ENCODE measurements at places on chromosomes 11 and 22.

- DNase-seq = no peak
Observed at GRCh38 chr11:113730887-113731726, 25.0 kb upstream of the TMPRSS5 start.

GRCh38 chr11:64762674-64763525 is 3.1 kb upstream of the PYGM start:
- DNase-seq = peak; percentile 12

DNA sequence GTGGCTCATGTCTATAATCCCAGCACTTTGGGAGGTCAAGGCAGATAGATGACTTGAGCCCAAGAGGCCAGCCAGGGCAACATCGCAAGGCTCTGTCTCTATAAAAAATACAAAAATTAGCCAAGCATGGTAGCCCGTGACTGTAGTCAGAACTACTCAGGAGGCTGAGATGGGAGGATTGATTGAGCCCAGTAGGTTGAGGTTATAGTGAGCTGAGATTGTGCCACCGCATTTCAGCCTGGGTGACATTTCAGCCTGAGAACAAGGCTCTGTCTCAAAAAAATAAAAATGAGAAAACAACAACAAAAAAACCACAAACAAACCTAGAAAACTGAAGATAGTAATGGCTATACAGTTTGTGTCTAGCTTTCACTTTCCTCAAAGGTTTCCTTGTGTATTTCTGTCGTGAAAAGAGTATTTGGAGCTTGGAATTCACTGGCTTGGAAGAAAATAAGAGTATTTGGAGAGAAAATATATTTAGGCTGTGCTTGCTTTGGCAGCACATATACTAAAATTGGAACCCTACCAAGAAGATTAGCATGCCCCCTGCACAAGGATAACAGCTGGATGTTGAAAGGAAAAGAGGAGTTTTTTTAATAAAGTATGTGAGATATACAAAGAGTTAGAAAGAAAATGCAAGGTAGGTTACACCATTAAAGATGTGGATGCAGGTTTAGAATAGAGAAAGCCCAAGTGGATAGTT is 3.9 kb upstream of the BIRC3 start:
- no peak for DNase-seq

DNA sequence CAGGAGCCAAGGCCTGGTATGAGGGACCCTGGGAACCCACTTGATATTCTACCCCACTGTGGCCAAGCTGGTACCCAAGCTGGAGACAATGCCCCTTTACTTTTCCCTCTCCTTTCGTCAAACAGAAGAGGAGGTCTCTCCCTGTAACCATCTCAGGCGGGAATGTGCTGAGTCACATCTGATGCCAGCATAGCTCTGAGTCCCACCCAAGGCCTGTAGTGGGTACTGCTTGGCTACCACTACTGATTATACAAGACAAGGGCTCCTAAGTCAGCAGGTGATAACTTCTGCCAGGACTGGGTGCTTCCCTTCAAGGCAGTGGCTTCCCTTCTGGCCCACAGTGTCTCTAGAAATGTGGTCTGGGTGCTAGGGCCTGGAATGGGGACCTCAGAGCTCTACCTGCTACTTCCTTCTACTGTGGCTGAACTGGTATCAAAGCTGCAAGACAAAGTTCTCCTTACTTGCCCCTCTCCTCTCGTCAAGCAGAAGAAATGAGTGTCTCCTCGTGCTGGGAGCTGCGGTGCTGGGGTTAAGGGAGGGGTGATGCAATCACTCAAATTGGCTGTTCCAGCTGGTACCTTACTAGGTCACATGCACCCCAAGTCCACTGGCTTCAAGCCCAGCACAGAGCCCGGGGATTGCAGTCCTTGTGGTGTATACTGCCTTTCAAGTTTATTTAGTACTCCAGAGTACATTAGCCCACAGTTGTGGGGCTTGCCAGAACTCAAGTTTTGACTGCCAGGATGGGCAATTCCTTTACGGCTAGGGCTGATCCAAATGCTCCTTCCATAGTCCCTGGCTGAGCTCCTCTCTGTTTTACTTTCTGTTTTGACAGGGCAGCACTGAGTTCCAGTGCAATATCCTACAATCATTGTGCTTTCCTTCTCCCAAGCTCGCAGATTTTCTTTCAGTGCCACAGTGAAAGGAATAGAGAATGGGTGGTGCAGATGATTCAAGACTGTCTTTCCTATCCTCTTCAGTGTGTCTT is 419.7 kb upstream of the CNTN5 start:
- no peak for DNase-seq

- DNase-seq = peak; percentile 92
Observed at GRCh38 chr11:3840870-3841425, at the start of gene RHOG. TSS of gene RHOG (minus strand) at chr11:3840959. CDS start at chr11:3828138, 12,821 bp downstream.

GRCh38 chr11:63843041-63843440 is 4.1 kb downstream of the MARK2 start:
- DNase-seq = no peak

- DNase-seq = no peak
Observed at GRCh38 chr11:69391192-69392103, 90.0 kb upstream of the LINC01488 start.

DNA sequence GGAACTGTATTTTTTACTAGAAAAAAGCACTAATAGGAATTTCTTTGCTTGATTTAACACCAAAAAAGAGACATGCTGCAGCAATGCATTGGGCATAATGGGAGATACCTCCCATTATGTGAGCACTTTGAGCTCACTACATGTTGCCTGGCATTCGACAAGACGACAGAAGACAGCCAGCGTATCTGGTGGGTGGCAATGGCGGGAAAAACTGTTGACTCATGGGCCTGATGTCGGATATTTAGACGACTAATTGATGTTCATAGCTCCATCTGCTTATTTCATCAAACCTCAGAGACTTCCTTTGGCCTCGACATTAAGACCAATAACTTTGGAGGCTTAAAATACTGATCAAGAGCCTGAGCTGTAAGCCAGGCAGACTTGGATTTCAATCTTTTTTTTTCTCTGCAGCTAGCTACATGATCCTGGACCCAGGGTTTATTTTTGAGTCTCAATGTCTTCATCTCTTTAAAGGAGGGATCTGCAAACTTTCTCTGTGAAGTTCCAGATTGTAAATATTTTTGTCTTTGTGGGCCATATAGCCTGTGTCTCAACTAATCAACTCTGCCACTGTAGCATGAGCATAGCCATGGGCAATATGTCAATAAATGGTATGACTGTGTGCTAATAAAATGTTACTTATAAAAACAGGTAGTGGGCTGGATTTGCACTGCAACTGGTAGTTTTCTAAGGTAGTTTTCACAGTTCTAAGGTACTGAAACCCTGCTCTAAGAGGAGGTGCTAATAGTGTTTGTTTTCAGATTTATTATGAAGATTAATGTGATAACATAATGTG is 375.1 kb downstream of the METTL15 start:
- no peak for DNase-seq

DNA sequence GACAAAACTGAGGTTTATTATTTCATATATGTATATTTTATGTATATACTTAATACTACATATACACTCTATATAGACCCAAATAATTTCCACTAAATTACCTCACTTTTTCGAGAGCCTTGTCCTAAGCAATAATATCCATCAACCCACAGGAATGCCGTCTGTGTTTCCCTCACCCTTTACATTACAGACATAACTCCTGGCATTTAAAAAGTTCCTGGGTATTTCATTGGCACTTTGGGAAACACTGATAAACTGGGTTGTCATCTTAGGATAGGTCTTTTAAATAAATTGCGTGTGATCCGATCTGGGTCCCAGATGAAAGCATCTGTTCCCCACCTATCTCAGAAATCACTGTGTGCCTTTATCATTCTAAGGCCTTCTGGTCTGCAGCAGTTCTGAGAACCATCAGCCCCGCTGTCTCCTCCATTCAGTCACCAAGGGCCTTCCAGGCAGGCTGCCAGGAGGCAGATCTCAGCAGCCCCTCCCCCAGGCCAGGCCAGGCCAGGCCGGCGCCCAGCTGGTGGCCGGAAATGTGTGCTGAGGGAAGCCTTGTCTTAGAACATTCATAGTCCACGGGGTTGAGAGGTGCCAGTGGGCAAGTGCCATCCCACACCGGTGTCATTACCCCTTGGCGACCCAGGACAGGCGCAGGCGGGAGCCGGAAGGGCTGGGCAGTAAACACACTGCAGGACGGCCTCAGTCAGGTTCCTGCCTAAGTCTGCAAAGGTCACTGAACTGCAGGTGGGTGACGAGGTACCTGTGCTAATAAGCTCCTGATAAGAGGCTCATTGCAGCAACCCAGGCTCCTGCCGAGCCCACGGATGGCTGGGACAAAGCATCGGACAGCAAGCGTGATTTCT is 3.3 kb downstream of the FGF19 start:
- DNase-seq = no peak

GRCh38 chr11:113059548-113059947 is 98.3 kb downstream of the NCAM1 start:
- DNase-seq = no peak

DNA sequence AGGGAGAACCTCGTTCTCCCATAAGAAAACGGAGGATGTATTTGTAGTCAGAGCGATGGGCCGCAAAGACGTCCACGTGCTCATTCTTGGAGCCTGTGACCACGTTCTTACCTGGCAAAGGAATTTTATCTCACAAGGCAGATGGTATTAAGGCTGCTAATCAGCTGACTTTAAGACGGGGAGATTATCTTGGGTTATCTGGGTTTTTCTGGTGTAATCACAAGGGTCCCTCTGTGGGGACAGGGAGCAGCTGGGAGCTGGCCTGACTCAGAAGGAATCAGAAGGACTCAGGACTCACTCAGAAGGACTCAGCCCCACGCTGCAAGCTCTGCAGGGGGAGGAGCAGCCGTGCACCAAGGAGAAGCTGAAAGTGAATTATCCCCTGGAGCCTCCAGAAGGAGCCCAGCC is 7.5 kb upstream of the SIGIRR start:
- DNase-seq = no peak

DNA sequence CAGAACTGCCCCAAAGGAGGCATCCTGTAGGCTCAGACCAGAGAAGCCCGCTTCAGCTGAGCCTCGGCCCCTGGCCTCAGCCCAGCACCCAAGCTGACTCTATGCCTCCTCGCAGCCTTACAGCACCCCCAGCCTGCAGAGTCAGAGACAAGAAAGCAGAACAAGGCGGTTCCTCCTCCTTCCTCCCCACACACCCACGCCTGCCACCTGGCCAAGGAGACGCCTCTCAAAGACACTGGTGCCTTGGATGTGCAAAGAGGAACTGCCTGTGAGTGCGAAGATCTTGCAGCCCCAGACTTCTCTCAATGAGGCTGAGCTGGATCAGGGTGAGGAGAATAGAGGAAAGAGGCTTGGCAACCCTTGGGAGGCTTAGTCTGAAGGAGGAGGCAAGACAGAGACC is 60.2 kb downstream of the PDE2A start:
- DNase-seq = no peak

GRCh38 chr11:4881860-4882500 is at the start of gene OR51T1:
TSS of gene OR51T1 (plus strand) at chr11:4881900. CDS start at chr11:4881900, 0 bp downstream.
- no peak for DNase-seq

GRCh38 chr11:63019506-63019905 is 3.9 kb upstream of the SLC22A8 start:
- DNase-seq = no peak

GRCh38 chr22:37242395-37242918 is 1.6 kb downstream of the RAC2 start:
- DNase-seq = peak; percentile 87

- no peak for DNase-seq
Observed at GRCh38 chr11:94801866-94802460, 33.8 kb downstream of the AMOTL1 start.

DNA sequence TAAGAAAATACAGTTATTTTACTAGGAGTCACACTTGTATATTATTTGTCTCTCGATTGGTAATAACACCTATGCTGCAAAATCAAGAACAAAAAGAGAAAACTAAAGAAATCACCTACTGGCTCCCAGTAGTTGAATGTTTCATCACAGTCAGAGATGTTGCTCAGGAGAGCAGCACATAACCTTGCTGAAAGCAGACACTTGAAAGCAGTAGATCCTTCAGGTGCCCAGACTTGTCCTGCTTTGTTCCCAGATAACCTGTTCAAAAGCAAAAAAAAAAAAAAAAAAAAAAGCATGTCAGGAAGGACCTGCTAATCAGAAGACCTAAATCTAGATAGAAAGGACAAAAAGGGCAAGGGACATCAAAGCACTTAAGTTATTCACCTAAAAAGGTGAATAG is 1.3 kb downstream of the ALG9 start:
- DNase-seq = no peak

DNA sequence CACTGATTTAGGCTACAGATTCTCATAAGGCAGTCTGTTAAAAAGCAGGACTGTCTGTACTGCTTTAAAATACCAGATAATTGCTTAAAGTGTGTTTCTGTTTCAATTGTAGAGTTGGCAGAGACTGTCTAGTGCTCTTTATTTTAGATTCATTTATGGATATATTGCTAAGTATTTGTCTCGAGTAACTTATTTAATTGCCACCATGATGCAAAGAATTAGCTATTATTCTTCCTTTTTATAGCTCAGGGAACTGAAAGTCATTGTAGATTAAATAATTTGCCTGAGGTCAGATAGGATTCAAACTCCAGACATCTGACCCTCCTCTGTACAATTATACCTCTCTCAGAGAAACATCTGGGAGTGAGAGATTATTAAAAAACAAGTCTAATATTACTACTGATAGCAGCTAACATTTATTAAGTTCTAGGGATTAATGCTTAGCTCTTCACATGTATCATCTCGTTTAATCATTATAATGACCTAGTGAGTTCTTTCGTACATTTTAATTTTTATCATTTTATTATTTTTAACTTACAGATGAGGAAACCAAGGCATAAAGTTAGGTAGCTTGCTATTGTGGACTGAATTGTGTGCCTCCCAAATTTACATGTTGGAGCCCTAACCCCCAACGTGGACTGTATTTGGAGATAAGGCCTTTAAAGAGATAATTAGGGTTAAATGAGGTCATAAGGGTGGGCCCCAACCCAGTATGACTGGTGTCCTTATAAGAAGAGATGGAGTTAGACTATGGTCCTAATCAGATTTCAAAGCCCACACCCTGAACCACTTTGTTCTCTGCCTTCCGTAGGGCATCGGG is 19.7 kb upstream of the RAG2 start:
- no peak for DNase-seq

DNA sequence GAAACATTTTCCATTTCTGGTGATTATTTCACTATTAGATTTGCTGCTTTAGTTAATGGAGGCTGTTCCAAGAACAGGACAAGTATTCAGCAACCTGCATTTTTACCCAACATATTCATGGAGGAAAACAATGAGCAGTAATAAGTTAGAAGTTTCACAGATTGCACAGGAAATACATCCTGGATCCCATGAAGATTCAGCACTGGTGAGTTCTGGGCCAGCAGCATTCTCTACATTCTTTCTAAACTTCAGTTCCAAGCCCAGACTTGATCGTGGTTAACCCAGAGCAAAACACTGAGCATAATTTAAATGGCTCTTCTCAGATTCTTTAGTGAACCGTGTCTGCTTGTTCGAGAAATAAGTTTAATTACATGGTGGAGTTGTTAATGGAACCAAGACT is 3.8 kb downstream of the FJX1 start:
- DNase-seq = no peak

- no peak for DNase-seq
Observed at GRCh38 chr11:122155765-122156527, 39.9 kb upstream of the BLID start.

Measured in stimulated activated CD4-positive, alpha-beta T cell treated with anti-CD3 and anti-CD28 coated beads, Interleukin-4, amount 100 ng/mL, for 1 hour (primary cell).